Stimulated activated CD8-positive, alpha-beta memory T cell treated with anti-CD3 and anti-CD28 coated beads, Interleukin-7, amount 100 ng/mL, for 1 hour (primary cell): ENCODE measurements at places on chromosomes 6 and 20.

DNA sequence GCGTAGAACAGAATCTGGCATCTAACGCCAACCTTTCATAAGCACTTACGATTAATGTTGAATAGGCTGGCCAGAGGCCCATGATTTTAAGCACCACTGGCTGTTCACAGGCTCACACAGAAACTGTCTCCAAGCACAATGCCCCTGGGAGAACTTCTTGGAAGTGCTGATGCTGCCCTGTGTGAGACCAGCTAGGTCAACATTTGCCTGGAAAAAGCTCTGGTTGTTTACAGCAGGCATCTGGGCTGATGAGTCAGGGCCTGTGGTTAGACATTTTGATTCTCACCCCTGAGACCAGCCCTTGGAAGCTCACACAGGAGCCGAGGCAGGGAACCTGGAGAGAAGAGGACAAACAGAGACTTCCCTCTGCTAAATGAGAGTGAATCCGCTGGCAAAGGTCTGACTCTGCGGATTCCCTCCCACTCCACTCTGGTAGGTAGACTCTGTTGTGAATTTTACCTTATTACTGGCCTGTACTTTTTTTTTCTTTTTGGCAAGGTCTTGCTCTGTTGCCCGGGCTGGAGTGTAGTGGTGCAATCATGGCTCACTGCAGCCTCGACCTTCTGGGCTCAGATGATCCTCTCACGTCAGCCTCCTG, 6.8 kb upstream of the SULF2 start:
- no peak for DNase-seq

DNA sequence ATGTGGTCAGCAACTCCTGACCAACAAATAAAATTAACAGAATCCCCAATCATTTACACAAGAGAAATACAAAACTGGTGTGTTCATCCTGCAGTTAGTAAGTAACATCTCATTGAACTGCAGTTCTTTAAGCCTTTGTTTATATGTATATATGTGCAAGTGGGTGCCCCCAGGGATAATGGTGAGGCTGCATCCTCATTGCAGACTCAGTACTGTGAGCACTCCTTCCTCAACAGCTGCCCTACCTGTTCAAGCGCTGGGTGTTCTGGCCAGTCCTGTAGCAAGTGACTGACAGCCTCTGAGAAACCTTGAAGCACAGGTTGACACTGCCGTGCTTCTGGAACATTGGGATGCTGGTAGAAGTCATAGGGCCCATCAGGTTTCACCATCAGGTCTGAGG, 49.8 kb upstream of the LYRM2 start:
- no peak for DNase-seq

DNA sequence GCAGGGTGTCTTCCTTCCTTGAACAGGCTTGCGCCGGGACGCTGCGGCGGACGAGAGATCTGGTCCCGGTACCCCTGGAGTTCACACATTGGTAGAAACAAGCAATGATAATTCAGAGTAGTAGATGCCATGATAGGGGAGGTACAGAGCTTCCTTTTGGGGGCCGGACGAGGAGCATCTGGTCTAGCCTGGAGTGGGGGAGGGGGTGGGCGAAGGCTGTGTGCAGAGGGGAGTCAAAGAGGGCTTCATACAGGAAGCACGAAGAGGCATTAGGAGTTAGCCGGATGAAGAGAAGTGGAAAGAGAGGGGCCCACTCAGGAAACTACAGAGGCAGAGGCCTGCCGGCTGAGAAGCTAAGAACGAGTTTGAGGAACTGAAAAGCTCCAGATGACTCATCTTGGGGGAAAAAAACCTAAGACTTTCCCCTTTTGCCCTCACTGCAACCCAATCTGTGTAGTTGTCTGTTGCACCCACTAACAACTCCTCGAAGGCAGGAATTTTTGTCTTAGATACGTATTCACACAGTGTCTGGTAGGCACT, 611 bp downstream of the CNPY3 start:
- peak; percentile 19 for DNase-seq

GRCh38 chr6:91633374-91634111, 1046.7 kb upstream of the MAP3K7 start:
- no peak for DNase-seq

- DNase-seq: no peak
Measured at GRCh38 chr6:18081025-18081668, 41.3 kb downstream of the NHLRC1 start.

DNA sequence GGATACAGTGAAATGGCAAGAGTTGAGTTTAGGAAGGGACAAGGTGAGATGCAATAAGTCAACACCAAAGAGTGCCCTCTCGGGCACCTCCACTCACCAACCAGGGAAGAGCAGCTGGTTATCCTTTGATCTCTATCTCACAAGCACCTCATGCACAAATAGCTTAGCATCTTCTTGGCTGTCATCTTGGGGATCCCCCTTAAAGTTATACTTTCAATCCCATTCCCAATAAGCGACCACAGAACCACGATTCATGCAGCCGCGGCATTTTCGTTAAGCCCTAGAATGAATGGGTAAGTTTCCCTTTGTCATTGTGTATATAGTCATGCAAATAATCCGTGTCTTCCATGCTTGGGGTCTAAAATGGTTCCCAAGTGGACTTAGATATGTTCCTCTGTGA, 73.5 kb downstream of the ADTRP start:
- no peak for DNase-seq
